ENCODE measurements at places on chromosomes 13 and 19. TPM values are rescaled to one million over a fixed set of nuclear protein-coding genes. Genes with fewer than 3 reads are reported as not detected.
A peak's percentile ranks its signal among the peaks of the same experiment; 100 is the strongest.

DNA sequence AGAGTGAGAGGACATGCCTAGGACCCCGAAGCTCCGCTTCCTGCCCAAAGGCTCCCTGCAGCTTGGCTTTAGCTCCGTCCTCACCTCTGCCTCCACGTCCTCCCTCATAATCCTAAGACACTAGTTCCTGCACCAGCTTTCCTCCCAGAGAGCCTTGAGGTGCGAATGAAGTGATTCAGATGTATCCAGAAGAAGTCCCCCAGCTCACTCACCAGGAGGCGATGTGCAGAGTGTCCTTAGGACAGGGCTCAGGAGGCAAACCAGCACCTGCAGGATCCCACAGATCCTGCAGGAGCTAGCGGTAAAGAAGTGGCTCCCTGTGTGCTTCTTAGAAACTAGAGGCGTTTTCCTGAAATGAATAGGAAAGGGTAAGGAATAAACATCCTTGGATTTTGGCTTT lies 109.7 kb downstream of the HSPH1 start:
- H3K4me1 ChIP-seq, result peaks cover 8% of the 10 kb centered on the region
- peak; percentile 83 for DNase-seq
- no peaks in the 10 kb centered on the region for H3K36me3 ChIP-seq
- no peak overlapping the region for H3K4me3 ChIP-seq
- H3K27ac ChIP-seq, result no peak overlapping the region
- no peaks in the 10 kb centered on the region for H3K27me3 ChIP-seq

Gene ANKLE1
- 9.9 TPM for total RNA-seq

- H3K4me3 ChIP-seq, result no peak overlapping the region
- DNase-seq, result no peak
- no peaks in the 10 kb centered on the region for H3K27me3 ChIP-seq
- H3K36me3 ChIP-seq, result no peaks in the 10 kb centered on the region
- H3K4me1 ChIP-seq, result no peaks in the 10 kb centered on the region
Measured at GRCh38 chr13:63737418-63737817, 2321.8 kb upstream of the PCDH20 start.

DNA sequence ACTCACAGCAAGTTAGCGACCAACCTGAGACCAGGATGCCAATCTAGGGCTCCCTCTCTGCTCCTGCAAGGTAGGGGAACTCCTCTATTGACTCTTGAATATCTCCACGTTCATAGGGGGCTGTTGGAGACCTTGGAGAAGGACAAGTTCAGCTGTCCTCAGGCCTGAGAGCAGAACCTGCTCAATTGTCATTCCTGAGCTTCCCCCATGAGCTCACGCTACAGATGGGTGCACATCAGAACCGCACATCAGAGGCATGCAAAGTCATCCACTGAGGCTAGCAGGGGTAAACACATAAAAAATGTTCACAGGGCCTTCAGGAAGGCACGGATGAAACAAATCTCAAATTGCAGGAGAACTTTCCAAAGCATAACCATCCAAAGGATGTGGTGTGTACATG lies 168.8 kb upstream of the ZNF507 start:
- H3K4me1 ChIP-seq, result no peaks in the 10 kb centered on the region
- no peak overlapping the region for H3K4me3 ChIP-seq
- no peaks in the 10 kb centered on the region for H3K27me3 ChIP-seq
- H3K27ac ChIP-seq, result no peak overlapping the region

- no peak for DNase-seq
- H3K36me3 ChIP-seq, result no peaks in the 10 kb centered on the region
- H3K4me3 ChIP-seq, result no peak overlapping the region
- H3K27ac ChIP-seq, result no peak overlapping the region
Measured at GRCh38 chr13:48680756-48681392, 27.1 kb downstream of the CYSLTR2 start.

Gene ZNF540
- total RNA-seq, result not detected

DNA sequence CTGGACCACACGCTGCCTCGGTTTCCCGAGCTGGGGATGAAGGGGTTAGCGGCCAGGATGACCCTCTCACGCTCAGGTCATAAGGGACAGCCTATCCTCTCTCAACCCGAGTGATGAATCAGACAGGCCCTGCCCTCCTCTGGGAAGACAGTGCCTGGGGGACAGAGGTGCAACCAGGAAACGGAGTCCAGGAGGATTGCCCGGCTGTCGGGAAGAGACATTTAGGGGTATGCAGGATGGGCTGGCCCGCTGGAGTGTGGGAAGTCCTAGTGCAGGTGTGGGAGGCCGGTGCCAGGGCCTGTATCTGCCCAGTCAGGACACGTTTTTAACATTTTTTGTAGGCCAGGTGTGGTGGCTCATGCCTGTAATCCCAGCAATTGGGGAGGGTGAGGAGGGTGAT lies 8.3 kb downstream of the LSM7 start:
- H3K27me3 ChIP-seq, result no peaks in the 10 kb centered on the region
- H3K27ac ChIP-seq, result no peak overlapping the region
- peaks cover 20% of the 10 kb centered on the region for H3K36me3 ChIP-seq
- DNase-seq, result no peak

Gene SULT2A1
- 0.18 TPM for total RNA-seq

DNA sequence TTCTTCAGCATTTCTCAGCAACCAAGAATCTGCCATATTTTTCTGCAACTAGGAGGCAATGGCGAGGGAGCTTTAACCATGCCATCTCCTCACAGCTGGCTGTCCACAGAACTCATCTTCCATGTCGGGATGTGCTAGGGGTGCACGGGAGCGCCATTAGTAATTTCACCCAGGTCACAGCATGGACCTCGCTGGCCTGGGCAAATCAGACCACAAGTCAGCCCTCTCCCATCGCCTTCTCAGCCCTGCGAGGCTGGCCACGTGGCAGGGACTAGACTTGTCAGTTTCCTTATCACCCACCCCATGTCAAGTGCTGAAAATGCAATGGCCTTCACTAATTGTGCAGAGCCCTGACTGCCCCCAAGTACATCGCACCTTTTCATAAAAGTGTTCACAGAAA lies 15.7 kb downstream of the COL4A1 start:
- no peak overlapping the region for H3K27ac ChIP-seq
- no peak overlapping the region for H3K4me3 ChIP-seq
- peaks cover 3% of the 10 kb centered on the region for H3K4me1 ChIP-seq
- H3K36me3 ChIP-seq, result peaks cover 94% of the 10 kb centered on the region
- no peaks in the 10 kb centered on the region for H3K27me3 ChIP-seq

Gene FUT3
- total RNA-seq, result 0.34 TPM

Gene CERS1
- total RNA-seq, result 16.6 TPM

Gene OR10H1
- total RNA-seq, result 0.09 TPM

GRCh38 chr19:33603377-33603776 lies 18.4 kb upstream of the CHST8 start:
- H3K4me1 ChIP-seq, result no peaks in the 10 kb centered on the region
- no peak overlapping the region for H3K27ac ChIP-seq
- H3K4me3 ChIP-seq, result no peak overlapping the region
- no peaks in the 10 kb centered on the region for H3K27me3 ChIP-seq
- H3K36me3 ChIP-seq, result no peaks in the 10 kb centered on the region
- DNase-seq, result no peak

- H3K27ac ChIP-seq, result no peak overlapping the region
- DNase-seq, result no peak
- H3K27me3 ChIP-seq, result no peaks in the 10 kb centered on the region
- no peak overlapping the region for H3K4me3 ChIP-seq
- no peaks in the 10 kb centered on the region for H3K4me1 ChIP-seq
Measured at GRCh38 chr19:2210987-2211740, 25.0 kb downstream of the PLEKHJ1 start.

Gene KLC3
- total RNA-seq, result 4.8 TPM

Gene C2CD4C
- total RNA-seq, result 21.0 TPM

GRCh38 chr13:46401432-46401831 lies 14.4 kb upstream of the RUBCNL start:
- DNase-seq, result no peak
- H3K4me1 ChIP-seq, result no peaks in the 10 kb centered on the region
- H3K27me3 ChIP-seq, result peaks cover 19% of the 10 kb centered on the region
- no peak overlapping the region for H3K4me3 ChIP-seq
- no peaks in the 10 kb centered on the region for H3K36me3 ChIP-seq
- H3K27ac ChIP-seq, result no peak overlapping the region

GRCh38 chr19:47813304-47813994 lies 8.3 kb upstream of the CRX start:
- no peak overlapping the region for H3K27ac ChIP-seq
- no peak overlapping the region for H3K4me3 ChIP-seq
- no peaks in the 10 kb centered on the region for H3K27me3 ChIP-seq
- no peaks in the 10 kb centered on the region for H3K36me3 ChIP-seq
- no peaks in the 10 kb centered on the region for H3K4me1 ChIP-seq

DNA sequence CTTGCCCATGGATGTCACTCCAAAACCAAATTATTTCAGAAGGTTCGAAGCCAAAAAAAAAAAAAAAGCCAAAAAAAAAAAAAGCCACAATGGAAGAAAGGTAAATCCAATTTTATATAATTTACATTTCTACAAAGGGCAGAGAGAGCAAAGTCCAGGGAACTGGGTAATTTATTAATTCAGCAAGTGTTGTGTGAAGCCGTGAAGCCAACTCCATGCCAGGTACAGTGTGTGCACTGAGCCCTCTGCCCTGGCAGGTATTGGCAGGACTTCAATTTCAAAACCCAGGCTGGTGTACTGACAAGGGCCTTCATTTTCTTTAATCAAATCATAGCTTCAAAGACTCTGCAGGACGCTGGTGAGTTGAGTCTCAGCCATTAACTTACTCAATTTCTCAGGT lies 5.5 kb upstream of the RFPL4A start:
- H3K4me3 ChIP-seq, result no peak overlapping the region
- H3K4me1 ChIP-seq, result no peaks in the 10 kb centered on the region
- no peaks in the 10 kb centered on the region for H3K36me3 ChIP-seq

Gene DLL3
- 2.0 TPM for total RNA-seq

GRCh38 chr13:35978607-35979316 lies 152.4 kb downstream of the DCLK1 start:
- H3K27me3 ChIP-seq, result no peaks in the 10 kb centered on the region
- no peak overlapping the region for H3K4me3 ChIP-seq
- no peak overlapping the region for H3K27ac ChIP-seq
- H3K4me1 ChIP-seq, result no peaks in the 10 kb centered on the region

DNA sequence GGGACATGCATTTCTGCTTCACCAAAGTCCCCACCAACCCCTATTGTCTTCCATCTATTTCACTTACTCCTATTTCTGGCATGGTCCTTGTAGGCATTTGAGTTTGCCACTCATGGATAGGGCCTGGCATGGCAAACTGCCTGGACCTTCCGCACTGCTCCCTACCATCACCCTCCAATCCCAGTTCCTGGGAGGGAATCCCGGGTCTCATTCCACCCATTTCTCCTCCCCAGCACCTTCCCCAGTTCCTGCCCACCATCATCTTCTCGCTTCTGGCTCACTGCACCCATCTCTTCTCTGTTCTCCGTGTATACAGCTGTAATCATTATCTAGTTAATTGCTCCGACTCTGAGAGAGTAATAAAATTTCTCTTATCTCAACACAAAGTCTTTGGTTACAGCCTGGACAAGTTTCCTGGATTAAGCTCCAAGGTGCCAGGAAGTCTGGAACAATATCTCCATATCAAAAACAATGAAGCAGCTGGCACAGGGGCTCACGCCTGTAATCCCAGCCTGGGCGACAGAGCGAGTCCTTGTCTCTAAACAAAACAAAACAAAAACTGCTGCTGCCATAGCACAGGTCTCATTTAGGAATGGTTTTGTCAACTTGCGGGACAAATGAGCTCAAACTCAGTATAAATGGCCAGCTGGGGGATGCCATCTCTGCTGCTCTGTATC lies 17.0 kb upstream of the COX7A1 start:
- no peak overlapping the region for H3K27ac ChIP-seq
- peaks cover 9% of the 10 kb centered on the region for H3K36me3 ChIP-seq
- H3K27me3 ChIP-seq, result no peaks in the 10 kb centered on the region
- no peak overlapping the region for H3K4me3 ChIP-seq
- no peak for DNase-seq
- H3K4me1 ChIP-seq, result no peaks in the 10 kb centered on the region

Gene ASF1B
- 48.0 TPM for total RNA-seq

Gene CLEC11A
- total RNA-seq, result 4.0 TPM

Gene TBXA2R
- 0.38 TPM for total RNA-seq

DNA sequence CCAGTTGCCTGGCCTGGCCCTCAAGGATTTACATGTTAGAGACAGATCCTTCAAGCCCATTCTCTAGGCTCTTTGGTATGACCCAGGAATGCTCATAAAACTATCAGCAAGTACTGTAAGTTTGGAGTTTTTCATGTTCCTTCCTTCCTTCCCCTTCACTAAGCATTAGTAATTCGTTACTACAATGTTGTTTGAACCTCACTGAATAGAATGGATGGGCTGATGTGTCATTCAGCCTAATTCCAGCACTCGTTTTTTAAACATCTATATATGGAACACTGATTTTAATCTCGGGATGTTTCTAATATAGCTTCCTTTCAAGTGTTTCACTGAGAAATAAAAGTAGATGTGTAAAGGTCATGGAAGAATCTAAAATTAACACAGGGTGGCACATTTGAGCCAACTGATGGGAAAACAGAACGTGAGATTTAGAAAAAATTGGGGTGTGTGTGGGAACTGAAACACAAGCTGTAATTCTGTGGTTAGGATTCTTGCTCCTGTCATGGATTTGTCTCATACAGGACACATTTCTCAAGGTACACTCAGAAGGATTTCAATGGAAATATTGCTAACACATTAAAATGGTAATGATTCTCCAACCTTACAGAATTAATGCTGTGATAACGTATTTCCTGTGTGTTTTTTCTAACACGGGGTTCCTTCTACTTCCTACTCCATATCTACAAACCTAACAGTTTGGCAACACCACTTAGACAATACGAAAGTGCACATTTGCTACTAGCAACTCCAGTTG lies 93.4 kb downstream of the FLT1 start:
- no peaks in the 10 kb centered on the region for H3K36me3 ChIP-seq
- H3K4me3 ChIP-seq, result no peak overlapping the region
- no peaks in the 10 kb centered on the region for H3K4me1 ChIP-seq
- no peak overlapping the region for H3K27ac ChIP-seq
- H3K27me3 ChIP-seq, result no peaks in the 10 kb centered on the region

DNA sequence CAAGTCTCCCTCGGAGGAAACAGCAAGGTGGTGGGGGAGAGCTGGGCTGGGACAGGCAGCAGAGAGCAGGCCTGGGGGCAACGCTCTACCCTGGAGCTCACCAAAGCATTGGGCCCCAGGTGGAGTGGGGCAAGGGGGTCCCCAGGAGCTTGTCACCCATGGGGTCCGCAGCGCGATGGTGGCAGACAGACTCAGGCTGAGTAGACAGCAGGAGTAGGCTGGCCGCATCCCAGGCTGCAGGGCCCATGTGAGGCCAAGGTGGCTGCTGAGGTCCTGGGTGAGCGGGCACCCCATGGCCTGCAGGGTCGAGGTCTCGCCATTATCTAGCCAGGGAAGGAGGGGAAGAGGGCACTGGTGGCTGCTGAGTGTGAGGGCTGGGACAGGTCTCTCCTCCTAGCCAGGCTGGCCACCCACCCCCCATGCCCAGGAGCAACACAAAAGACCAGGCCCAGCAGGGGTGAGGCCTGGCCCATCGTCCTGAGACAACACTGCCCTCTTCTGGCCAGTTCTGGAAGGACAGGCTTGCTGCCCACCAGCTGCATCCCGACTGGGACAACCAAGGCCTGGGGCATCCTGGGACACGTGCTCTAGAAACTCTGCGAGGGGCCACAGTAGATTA lies 33.1 kb downstream of the CEBPG start:
- peak; percentile 97 for DNase-seq
- peaks cover 5% of the 10 kb centered on the region for H3K4me1 ChIP-seq
- H3K4me3 ChIP-seq, result no peak overlapping the region
- H3K27ac ChIP-seq, result no peak overlapping the region
